ENCODE measurements at places on chromosomes 2 and 18. TPM values are rescaled to one million over a fixed set of nuclear protein-coding genes. Genes with fewer than 3 reads are reported as not detected.

Gene PLEKHM3
- total RNA-seq, result 50.7 TPM

Gene ALK
- 0.78 TPM for total RNA-seq

GRCh38 chr2:84838434-84839145 is 42.3 kb downstream of the TRABD2A start:
- DNase-seq, result no peak

GRCh38 chr18:37659906-37660305 is 94.3 kb upstream of the CELF4 start:
- no peak for DNase-seq

- DNase-seq, result no peak
Measured at GRCh38 chr18:48705043-48705442, 166.2 kb downstream of the CTIF start.

DNA sequence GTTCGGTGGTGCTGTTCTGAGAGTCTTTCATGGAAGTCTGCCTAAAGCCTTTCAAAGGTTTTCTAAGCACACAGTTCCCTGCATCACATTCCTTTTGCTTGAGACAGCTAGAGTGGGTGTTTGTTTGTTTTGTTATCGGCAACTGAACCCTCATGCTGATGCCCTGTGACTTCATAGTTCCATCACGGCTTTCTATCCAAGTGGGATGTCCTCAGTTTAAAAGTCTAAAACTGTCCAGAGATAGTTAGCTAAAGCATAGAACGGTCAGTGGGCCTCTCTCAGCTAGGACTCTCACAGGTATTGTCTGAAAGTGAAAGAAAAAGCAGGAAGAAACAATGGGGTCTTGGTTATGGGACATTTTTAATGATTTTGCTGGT is 337.3 kb downstream of the OSR1 start:
- no peak for DNase-seq

DNA sequence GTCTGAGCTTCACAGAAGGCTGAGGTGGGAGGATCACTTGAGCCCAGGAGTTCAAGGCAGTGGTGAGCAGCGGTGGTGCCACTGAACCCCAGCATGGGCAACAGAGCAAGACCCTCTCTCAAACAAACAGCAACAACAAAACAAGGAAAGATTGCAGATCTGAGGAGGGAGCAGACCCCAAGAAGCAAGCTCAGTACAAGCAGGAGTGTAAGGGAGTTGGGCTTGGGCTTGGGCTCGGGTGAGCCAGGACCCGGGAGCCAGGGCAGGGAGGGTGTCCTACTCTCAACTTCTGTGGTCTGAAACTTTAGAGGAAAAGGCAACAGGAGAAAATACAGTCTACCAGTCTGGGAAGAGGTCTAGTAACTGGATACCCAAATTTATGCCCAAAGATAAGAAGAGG is 92.0 kb upstream of the RAB12 start:
- DNase-seq, result no peak

- no peak for DNase-seq
Measured at GRCh38 chr18:48656582-48656981, 117.8 kb downstream of the CTIF start.

DNA sequence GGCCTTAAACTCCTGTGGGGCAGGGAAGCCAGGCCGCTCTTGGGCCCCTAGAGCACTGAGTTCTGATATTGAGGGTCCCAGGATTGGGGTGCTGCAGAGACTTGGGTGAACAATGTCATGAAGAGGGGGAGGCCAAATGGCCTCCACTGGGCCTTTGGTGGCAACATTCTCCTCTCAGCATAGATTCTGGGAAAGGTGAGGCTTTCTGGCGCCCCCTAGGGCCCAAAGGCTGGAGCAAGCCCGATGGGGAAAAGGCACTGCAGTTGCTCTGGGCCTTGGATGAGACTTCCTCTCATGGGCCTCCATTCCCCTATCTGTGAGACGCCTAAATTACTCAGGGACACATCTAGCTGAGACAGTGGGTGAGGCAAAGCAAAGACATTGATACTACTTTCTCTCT is 84.8 kb downstream of the ACAA2 start:
- no peak for DNase-seq

DNA sequence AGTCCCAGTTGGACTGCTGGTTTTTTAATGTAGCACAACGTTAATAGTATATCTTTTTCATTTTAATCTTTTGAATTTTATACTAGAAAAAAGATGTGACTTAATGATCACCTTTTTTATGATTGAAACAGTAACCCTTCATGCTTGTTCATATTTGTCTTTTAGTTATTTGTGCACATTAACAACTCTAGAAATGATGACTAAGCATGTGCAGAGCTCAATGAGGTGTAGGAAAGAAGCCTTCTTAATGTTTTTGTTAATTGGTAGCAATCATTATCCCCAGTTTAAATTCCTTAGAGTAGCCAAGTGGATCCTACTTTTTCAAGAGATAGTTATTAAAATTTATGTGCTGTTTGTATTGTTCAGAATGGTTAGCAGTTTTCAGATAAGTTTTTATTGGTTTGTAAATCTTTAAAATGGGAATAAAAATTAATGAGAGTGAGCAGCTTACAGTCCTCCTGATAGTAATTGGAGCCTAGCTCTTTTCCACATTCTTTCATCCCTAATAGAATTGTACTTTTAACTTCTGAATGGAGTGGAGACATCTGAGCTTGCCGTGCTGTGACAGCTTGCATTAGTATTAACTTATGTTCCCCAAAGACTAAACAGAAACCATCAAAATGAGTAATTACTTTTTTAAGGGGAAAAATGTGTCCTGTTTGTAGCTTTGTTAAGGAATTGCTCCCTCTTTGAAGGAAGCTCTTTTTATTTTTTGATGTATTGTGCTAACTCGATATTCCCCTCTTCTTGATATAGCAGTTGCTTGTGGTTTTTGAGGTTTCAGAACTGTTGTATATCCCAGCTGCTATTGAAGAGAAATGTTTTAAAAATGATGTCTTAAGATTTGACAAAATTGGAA is 17.3 kb downstream of the PIK3C3 start:
- DNase-seq, result no peak

- DNase-seq, result no peak
Measured at GRCh38 chr2:31151501-31151900, 13.3 kb upstream of the GALNT14 start.
